ENCODE measurements at places on chromosomes 3 and 15.
A peak's percentile ranks its signal among the peaks of the same experiment; 100 is the strongest.

- no peak for DNase-seq
Measured at GRCh38 chr3:184630861-184631471, 69.4 kb downstream of the EPHB3 start.

- peak; percentile 39 for DNase-seq
Measured at GRCh38 chr15:73704869-73705645, 20.9 kb downstream of the CD276 start.

GRCh38 chr3:31802981-31803740 is 177.9 kb downstream of the OSBPL10 start:
- no peak for DNase-seq

DNA sequence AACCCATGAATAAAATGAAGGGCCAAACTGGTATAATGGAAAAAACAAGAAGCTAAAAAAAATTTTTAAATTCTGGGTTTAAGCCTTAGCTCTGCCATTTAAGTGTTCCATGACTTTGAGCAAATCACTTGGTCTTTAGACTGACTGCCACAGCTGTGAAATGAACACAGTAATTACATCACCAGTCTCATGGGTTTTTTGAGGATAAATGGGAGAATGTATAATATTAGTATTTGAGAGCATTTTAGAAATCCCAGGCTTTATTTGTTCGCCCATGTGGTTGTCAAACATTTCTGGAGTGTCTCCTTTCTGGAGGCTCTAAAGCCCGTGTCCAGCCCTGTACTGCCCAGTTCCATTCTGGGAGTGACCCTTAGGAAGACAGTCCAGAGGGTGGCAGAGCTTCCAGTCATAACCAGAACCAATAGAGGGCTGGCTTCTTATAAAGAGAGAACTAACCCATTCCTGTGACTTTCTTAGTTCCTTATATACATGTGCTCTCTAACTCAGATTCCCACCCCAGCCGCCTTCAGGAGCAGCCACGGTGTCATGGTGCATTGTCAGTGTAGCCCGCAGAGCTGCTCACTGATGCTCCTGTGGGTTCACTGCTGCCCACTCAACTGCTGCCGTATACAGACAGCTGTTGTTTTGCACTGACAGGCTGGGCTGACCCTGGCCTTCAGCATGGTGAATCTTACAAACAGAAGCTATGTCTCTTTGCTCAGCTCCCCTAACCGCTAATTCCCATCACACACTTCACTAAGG is 44.7 kb downstream of the BOC start:
- no peak for DNase-seq

- no peak for DNase-seq
Measured at GRCh38 chr3:175983379-175983778, 1124.2 kb downstream of the NAALADL2 start.

- no peak for DNase-seq
Measured at GRCh38 chr3:169984292-169984691, 17.7 kb downstream of the SEC62 start.

GRCh38 chr3:141656771-141657170 is 81.3 kb upstream of the RNF7 start:
- DNase-seq = no peak

DNA sequence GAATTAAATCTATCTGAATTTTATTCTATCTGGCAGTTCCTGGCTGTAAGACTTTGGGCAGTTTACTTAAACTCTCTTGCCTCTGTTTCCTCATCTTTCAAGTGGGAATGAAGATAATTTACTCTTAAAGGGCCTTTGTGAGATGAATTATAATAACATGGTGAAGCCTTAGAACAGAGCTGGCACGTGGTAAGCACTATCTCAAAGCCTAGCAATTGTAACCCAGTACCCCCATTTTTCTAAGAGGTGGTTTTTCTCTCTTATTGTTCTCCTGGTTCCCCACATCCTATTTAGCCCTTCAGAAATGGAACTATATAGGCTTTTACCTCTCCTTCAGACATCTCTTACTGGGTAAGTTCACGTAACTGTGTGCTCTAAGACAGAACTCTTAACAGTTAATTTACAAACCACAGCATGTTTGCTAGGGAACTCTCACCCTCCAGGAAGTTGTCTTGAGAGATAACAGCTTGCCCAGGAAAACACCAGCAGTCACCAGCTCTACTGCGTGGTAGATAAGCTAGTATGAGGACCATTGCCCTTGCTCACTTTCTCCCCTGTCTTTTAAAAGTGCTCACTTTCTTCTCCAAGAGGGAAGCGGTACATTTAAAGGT is 12.3 kb upstream of the CRBN start:
- DNase-seq = no peak

DNA sequence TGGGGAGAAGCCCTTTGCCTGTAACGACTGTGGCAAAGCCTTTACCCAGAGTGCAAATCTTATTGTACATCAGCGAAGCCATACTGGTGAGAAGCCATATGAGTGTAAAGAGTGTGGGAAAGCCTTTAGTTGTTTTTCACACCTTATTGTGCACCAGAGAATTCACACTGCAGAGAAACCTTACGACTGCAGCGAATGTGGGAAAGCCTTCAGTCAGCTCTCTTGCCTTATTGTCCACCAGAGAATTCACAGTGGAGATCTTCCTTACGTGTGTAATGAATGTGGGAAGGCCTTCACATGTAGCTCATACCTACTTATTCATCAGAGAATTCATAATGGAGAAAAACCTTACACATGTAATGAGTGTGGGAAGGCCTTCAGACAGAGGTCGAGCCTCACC is 10.9 kb downstream of the ZNF35 start:
- no peak for DNase-seq

DNA sequence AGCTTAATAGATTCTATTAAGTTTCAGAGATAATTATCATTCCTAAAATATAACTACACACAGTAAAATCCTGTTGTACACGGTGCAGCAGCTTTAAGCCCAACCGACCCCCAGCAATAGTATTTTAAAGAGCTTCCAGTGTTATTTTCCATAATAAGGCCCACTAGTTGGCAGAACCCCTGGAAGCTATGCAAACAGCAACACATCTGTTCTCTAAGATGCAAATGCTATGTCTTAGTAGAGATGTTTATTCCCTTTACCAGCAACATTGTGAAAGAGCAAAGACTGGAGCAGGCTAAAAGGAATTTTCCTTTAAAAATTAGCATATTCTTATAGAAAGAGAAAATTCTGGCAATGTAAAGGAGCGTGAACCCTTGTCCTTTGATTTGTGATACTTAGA is 819.7 kb upstream of the ALCAM start:
- DNase-seq = no peak

GRCh38 chr3:194775731-194776130 is 90.0 kb downstream of the FAM43A start:
- no peak for DNase-seq

- peak; percentile 46 for DNase-seq
Measured at GRCh38 chr3:47163169-47164006, 525 bp downstream of the SETD2 start.

GRCh38 chr3:71636482-71636881 is 53.0 kb upstream of the FOXP1 start:
- DNase-seq = no peak

GRCh38 chr3:43953814-43954692 is 263.3 kb downstream of the ABHD5 start:
- DNase-seq = no peak

DNA sequence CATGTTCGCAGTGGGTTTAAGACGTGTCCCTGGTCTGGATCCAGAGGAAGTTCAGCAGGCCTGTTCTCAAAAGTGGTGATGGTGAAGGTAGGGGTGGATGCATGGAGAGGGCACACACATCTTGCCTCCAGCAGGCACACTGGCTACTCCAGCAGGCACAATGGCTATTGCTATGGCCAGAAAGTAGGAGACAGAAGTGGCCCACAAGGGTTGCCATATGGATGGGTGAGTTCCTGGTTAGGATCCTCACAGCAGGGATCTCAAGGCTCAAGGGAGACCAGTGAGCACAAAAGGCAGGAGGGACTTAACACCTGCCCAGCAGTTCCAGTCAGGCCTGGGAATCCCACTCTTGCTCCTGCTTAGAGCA is 107.9 kb downstream of the LRIG1 start:
- DNase-seq = no peak

- DNase-seq = peak; percentile 12
Measured at GRCh38 chr15:85044251-85044853, 62.7 kb downstream of the PDE8A start.

DNA sequence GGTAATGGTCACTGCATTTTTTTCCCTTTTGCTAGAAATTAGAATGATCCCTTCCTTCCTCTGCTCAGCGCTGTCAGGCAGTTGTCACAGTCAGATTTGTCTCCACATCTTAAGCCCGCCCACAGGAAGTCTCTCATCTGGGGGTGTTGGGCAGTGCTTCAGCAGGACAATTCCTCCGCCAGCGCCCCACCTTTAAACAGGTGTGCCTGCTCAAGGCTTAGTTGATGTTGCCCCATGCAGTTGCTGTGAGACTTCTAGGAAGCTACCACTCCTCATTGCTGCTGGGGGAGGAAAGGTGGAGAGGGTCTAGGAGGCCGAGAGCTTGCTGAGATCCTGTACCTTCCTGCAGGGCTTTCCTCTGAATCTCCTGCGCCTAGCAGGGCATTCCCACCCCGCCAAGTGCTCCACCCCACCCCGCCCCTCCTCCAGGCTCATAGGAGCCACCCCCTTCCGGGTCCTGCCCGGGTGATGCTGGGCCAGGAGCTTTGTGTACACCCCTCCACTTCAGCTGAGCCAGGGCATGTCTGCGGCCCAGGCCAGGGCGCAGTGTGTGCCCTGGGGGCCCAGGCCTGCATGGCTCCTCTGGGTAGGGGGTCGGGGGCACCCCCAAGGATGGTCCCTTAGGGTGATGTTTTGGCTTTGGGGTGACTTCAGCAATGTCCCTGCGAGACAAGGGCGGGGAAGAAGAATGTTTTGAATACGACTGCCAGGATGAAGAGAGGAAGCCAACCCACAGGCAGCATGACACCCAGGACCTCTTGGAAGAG is 68.7 kb downstream of the TRAK1 start:
- DNase-seq = peak; percentile 7

GRCh38 chr3:133610031-133610430 is 36.5 kb downstream of the CDV3 start:
- DNase-seq = no peak

DNA sequence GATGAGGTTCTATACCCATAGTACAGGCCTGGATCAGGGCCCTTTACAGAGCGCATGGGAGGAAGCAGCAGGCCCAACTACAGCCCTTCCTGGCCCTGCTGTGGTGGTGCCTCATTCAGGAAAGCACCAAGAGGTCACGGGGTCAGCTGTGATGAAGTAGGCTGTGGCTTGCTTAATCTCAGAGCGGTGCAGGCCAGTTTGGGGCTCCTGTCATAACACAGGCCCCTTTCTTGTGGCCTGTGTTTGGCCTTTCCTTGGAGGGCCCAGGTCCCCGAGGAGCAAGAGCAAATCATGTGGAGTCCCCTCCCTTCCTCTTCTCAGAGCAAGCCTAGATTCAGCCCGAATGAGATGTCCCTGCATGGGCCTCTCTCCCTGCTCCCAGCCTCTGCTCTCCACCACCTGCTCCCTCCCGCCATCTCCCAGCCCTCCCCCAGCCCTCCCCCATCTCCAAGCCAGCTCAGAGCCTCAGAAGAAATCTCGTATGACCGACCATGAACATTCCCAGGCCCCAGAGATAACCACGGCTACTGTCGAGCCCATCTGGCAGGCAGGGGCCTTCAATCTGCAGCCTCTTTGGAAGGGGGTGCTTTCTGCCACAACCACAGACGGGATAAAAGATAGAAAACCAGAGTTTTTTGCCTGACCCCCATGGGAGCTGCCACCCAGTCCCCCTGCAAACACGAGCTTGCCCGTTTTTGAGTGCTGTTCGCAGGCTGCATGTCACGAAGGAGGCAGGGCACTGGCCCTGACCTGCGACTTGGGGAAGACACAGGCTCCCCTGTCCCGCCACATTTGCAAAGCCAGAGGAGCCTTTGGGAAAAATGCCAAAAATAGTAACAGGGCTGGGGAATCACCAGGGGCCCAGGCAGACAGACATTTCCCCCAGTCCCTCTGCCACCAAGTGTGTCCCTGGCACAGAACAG is 32.3 kb upstream of the DUSP7 start:
- no peak for DNase-seq

DNA sequence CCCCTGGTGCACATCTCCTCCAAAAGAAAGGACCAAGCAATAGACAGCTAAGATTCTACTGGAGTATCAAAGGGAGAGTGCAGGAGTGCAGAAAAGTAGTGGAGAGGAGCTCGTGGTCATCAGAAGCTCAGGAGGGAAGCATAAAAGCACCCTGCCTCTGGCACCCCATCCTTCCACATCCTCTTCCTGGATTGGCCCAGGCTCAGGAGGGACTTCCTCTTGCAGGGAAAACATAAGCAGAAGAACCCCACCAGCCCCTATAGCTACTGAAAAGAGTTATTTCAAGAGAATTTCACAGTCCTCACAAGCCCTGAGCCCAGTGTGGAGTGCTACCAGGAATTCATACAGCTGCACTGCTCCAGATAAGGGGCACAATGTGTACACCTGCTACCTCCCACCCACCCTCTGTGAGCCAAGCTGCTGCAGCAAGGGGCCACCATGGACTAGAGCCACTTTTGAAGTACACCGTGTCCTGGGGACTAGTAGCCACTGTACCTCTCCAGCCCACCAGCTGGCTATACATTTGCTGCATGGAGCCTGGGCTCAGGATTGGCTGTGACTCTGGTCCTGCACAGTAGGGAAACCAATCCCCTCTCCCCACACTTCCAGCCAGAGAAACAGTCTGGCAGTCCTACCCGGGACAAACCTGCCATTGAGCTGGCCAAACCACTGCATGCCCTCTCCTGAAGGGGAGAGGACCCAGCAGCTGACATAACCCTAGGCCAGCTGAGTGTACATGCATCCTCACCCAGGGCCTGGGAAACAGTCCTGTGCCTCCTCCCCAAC is 43.0 kb downstream of the CD200R1 start:
- no peak for DNase-seq

GRCh38 chr3:53498806-53499641 is 4.6 kb downstream of the CACNA1D start:
- no peak for DNase-seq

- no peak for DNase-seq
Measured at GRCh38 chr3:122893282-122893681, 98.4 kb downstream of the SLC49A4 start.

DNA sequence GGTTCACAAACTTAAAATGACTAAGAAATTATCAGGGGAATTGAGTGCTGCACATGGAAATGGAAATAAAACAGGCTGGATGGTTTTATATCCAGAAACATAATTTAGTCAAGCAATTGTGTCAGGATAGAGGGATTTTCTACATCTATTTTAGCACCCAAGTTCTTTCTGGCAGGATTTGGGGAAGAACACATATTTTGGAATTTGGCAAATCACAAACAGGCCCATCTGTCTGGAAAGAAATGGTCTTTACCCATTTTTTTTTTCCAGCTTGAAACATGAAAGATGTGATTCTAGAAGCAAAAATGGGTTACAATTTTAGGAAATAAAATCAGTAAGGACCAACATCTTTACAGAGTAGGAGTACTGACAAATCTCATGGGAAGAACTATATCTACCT is 14.4 kb upstream of the UNC13C start:
- DNase-seq = no peak

GRCh38 chr3:119672776-119673175 is 4.4 kb downstream of the COX17 start:
- DNase-seq = no peak

- DNase-seq = no peak
Measured at GRCh38 chr3:153680526-153680925, 440.7 kb upstream of the ARHGEF26 start.
